ENCODE measurements at places on chromosomes 7 and 10.

- DNase-seq, result no peak
These were observed 484.7 kb upstream of the C7orf33 start for GRCh38 chr7:148105853-148106252.

GRCh38 chr7:20236043-20236442 is 18.9 kb upstream of the MACC1 start:
- no peak for DNase-seq

DNA sequence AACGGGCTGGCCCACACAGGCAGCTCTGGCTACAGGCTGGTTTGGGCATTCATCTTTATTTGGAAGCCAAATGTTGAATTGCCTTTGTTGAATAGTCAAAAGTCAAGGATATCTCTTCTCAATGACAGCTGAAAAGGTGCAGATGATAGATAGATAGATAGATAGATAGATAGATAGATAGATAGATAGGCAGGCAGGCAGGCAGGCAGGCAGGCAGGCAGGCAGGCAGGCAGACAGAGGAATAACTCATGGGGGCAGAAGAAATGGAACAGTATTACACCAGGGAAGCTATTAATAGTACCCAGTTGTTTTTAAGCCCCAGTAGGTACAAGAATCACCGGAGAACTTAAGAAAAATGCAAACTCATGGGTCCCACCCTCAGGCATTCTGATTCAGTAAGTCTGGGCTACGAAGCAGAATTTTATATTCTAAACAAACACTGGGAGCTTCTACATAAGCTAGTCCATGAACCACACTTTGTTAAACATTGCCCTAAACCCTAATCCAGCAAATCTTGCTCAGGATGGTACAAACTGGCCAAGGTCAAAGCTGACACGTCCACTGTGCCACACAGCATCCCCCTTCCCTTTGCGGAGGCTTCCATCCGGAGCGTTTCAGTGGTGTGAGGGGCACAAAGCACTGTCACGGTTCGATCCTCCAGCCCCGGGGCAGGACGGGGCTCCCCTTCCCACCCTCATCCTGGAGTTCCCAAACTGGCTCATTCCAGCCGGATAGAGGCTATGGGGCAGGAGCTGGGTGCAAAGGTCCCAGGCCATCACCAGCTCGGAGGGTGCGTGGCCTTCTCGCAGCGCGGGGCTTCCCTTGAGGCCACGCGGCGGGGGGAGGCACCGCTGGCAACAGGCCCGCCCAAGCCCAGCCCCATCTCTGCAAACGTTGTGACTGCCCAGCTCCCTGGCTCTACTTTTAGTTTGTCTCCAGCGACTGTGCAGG is 6.7 kb downstream of the PRKAG2 start:
- no peak for DNase-seq

GRCh38 chr7:30249986-30250774 is 34.2 kb upstream of the ZNRF2 start:
- DNase-seq, result no peak

DNA sequence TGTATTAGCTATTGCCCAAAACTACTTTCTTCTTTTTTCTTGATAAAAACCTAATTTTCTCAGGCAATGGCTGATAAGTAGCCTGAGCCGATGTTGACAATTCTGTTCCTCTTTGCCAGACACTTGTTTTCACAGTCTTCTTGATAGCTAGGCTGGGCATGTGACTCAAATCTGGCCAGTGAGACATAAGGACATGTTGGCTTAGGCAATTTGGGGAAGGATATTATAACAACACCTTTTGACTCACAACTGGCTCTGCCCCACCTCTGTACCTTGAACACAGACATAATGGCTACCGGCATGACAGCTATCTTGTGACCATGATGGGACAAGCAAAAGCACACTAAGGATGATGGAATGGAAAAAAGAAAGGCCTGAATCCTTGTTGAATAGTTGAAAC is 72.9 kb upstream of the GPR22 start:
- no peak for DNase-seq

DNA sequence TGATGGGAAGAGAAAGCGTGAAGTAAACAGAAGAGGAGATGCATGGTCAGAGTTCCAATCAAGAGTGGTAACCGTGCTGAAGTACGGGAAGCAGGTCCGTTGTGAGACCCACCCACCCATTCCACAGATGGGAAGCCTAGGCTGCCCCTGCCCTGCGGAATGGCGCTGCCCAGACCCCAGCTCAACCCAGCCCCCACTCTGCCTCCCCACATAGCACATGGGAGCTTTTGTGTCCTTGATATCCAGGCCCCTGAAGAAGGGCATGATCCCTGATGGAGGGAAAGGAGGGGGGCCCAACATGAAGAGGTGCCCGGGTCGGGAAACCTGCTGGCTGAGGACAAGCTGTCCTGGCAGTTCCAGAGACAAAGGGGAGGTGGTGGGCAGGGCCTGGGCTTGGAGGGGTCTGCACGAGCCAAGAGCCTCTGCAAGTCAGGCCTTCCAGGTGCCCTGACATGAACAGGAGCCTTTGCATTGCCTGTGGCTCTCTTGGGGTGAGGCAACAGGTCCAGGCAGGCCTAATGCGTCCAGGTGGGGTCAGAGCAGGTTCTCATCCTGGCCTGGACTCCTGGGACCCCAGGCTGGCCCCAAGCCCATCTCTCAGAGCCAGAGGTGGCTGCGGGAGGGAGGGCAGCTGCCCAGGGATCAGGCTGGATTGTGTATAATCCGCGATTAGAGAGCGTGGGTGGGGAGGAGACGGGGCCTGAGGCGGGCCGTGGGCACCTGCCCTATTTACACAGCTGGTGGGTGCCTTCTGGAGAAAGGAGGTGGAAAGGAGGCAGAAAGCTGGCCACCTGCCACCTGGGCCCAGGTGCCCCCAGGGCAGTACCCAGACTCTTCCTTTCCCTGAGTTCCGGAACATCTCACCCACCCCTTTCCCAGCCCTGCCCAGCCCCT is 23.5 kb downstream of the YKT6 start:
- DNase-seq, result no peak

GRCh38 chr10:61454541-61454940 is 1.4 kb upstream of the TMEM26 start:
- no peak for DNase-seq

GRCh38 chr10:107520348-107520747 is 355.8 kb upstream of the SORCS1 start:
- no peak for DNase-seq

GRCh38 chr10:110498982-110499795 is 1.5 kb downstream of the DUSP5 start:
- DNase-seq, result peak; percentile 66

DNA sequence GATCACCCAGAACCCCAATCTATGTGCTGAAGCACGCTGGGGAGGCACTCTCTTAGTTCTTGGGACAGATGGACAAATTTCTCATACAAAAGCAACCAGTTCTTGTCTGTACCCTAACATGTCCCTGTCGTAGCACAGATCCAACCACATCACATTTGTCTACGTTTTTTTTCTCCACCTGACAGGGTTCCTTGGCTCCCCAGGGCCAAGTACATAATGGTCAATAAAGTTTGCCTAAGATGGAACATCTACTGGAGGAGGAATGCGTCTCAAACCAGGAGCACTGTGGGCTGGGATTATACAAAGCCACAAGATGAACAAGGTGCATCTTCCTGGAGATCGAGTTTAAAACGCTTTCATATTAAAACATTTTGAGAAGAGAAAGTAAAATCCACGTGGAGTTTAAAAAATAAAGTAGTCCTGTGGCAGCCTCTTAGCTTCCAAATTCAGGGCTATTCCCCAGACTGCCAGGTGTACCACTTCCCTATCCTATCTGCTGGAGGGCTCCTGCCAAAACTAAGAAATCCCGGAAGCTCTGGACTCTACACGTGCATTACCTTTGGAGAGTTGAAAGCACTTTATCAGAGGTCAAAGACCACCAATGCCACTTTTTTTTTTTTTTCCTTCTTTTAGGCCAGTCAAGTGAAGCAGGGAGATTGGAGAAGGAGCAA is 1.4 kb downstream of the TMEM243 start:
- DNase-seq, result no peak

- DNase-seq, result peak; percentile 58
These were observed 51.4 kb downstream of the C10orf67 start for GRCh38 chr10:23293145-23293724.

DNA sequence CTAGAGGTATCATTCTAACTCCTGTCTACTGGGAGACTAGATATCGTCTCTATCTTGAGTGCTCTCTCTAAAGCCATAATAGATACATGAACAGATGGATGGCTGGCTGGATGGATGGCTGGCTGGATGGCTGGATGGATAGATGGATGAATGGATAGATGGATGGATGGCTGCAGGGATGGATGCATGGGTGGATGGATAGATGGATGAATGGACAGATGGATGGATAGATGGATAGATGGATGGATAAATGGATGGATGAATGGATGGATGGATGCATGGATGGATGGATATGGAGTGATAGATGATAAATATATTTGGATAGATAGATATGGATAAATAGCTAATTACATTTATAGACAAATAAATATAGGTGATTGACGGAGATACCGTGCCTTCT is 191.2 kb upstream of the KLF6 start:
- DNase-seq, result no peak

- DNase-seq, result no peak
These were observed 5.7 kb downstream of the LDB3 start for GRCh38 chr10:86673827-86674581.

- no peak for DNase-seq
These were observed 121.5 kb downstream of the VIPR2 start for GRCh38 chr7:159023206-159023605.

DNA sequence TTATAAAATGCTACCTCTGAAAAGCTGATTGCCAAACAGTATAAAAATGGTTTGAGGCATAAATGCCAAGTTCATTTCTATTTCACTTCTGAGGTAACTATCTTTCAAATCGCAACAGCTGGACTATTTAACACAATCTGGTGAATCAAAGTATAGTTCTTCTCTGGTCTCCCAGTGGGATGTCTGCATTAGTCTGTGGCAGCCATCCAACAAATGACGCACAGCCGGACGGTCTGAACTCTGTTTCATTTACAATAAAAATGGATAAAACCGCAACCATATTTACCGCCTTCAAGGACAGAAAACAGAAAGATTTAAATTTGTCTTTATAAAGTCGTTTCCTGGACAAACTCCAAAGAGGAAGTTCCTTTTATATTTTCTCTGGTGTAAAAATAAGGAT is 41.9 kb downstream of the ENO4 start:
- DNase-seq, result no peak

- no peak for DNase-seq
These were observed 455.0 kb downstream of the GFRA1 start for GRCh38 chr10:115818012-115818411.

- no peak for DNase-seq
These were observed 66.3 kb downstream of the WDFY4 start for GRCh38 chr10:48750991-48751390.

- DNase-seq, result no peak
These were observed 133.6 kb upstream of the JCAD start for GRCh38 chr10:30192846-30193608.

- no peak for DNase-seq
These were observed 91.9 kb upstream of the MBL2 start for GRCh38 chr10:52864201-52865106.

DNA sequence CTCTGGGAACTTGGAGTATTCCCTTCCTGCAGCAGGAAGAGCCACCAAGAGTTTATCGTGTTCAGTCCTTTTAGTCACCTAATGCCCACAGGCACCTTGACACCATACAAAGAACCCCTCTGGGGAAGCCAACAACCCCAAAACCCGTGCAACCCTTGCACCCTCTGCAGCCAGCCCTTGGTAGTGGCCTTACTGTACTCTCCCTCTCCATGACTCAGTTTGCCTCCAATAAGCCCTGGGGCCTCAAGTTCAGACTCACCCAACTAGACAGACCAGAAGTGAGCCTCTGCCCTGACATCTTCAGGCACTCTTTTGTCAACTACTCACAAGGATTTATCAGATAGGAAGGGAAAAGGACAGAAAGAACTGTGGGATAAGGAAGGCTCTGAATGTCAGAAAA is 30.9 kb downstream of the KCNMA1 start:
- peak; percentile 49 for DNase-seq

- DNase-seq, result no peak
These were observed 245.5 kb downstream of the DYNC1I1 start for GRCh38 chr7:96017877-96018276.

- DNase-seq, result peak; percentile 36
These were observed 11.7 kb upstream of the PRDX3 start for GRCh38 chr10:119190353-119190752.

DNA sequence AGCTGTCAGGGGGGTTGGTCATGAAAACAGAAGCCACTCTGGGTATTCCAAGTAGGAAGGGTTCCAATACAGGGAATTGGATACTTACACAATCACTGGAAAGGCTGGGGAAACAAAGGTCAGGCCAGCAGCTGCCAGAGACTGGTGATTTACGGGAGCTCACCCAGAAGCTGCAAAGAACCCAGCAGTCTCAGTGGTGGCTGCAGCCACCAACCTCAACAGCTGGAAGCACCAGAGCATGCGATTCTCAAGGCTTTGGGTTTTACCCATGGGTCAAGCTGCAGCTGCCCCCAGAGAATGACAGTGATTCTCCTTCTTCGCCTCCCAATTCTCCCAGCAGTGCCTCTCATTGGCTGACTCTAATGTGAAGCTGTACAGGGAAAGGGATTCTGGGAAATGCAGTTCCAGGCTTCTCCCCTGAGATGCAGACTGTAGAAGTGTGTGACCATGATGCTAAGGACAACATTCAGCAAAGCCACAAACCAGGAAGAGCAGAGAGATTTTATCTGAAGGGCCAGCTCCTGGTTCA is 107.2 kb upstream of the TCF7L2 start:
- no peak for DNase-seq

- no peak for DNase-seq
These were observed 481.2 kb downstream of the KCNMA1 start for GRCh38 chr10:77156406-77156879.

GRCh38 chr7:133916621-133917020 is 210.5 kb upstream of the LRGUK start:
- DNase-seq, result no peak

GRCh38 chr10:89086801-89087521 is 96.4 kb downstream of the FAS start:
- DNase-seq, result no peak

DNA sequence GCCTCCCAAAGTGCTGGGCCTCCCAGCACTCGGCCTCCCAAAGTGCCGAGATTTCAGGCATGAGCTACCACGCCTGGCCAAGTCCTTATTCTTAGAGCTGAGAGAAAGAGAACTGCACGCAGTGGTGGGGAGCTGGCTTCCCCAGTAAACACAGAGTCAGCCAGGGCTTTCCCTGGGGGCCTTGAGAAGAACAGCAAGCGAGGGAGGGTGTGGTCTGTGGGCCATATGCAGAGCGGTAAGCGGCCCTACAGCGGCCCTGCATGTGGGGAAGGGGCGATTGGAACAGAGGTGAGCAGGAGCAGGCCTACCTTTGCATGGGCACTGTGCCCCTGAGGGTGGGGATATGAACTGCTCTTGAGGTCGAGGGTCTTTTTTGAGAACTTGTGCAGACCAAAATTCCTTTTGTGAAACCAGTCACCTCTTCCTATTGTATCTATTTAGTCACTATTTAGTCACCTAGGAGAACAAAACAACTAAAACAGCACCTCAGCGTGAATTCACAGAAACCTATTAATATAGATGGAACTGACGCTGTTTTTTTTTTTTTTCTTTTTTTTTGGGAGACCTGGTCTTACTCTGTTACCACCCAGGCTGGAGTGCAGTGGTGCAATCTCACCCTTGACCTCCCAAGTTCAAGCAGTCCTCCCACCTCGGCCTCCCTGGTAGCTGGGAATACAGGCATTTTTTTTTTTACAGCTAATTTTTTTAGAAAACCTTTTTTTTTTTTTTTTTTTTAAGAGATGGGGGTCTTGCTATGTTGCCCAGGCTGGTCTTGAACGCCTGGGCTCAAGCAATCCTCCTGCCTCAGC is 36.9 kb upstream of the SH2D4B start:
- no peak for DNase-seq

- DNase-seq, result no peak
These were observed 90.5 kb upstream of the FAM3C start for GRCh38 chr7:121486590-121486989.

GRCh38 chr10:103676058-103676785 is 179.2 kb downstream of the SH3PXD2A start:
- DNase-seq, result peak; percentile 87
